Iris pigment epithelial cell (primary cell): ENCODE measurements at places on chromosomes 3 and 15.
A peak's percentile ranks its signal among the peaks of the same experiment; 100 is the strongest.

GRCh38 chr3:152828075-152828840 lies 6.7 kb upstream of the P2RY1 start:
- no peak for DNase-seq

DNA sequence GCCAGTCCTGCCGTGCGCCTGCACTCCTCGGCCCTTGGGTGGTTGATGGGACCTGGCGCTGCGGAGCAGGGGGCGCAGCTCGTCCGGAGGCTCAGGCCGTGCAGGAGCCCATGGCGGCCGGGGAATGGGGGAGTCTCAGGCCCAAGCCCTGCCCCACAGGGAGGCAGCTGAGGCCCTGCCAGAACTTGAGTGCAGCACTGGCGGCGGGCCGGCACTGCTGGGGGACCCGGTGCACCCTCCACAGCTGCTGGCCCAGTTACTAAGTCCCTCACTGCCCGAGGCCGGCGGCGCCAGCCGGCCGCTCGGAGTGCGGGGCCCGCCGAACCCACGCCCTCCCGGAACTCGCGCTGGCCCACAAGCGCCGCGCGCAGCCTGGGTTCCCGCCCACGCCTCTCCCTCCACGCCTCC lies 190.9 kb upstream of the MME start:
- no peak for DNase-seq

DNA sequence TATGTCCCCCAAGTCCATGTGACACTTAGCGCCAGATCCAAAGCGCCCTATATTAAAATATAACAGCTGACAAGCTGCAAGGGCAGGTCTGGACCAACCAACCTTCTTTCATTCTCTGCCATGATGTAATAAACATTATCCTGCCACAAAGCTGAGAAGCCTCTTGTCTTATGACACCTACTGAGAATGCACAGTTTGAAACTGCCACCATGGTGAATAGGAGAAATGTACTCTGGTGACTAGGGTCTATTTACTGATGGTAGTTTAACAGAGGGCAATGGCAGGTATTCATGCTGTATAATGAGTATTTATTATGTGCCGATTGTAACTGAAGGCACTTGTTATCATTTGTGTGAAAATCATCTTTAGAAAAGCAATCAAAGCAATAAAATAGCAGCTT lies 634.0 kb downstream of the OTOL1 start:
- no peak for DNase-seq

DNA sequence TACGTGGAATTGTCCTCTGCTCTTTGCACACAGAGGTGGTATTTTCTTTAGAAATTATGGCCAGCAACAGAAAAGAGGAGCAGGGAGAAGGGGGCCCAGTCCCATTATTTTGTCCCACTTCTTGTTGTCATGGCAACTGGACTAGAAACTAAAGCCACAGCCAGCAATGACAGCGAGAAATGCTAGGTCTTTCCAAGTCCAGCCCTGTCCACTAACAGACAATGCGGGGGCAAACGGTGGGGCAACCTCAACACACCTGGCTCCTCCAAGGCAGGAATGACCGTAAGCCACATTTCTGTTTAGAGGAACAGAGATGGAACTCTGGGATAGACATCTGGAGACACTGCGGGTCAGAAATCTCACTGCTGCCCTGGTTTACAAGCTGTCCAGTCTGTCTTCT lies 107.3 kb downstream of the RFTN1 start:
- no peak for DNase-seq

- peak; percentile 17 for DNase-seq
Measured at GRCh38 chr15:72141171-72142084, 23.2 kb downstream of the SENP8 start.

DNA sequence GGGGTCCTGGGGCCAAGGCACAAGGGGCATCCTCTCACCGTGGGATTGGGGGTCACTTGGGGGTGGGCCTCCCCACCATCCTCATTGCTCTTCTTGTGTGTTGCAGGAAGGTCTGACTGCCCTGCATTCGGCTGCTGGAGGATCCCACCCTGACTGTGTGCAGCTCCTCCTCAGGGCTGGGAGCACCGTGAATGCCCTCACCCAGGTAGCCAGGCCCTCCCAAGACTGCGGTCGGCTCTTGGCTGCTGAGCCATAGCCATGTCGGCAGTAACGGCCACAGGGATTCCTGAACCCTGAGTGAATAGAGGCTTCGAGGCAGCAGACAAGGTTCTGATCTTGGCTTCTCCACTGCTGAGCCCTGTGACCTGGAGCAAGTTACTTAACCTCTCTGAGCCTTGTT lies 19.7 kb downstream of the ANKDD1A start:
- no peak for DNase-seq

- no peak for DNase-seq
Measured at GRCh38 chr3:27094721-27095120, 274.5 kb downstream of the NEK10 start.
